ENCODE measurements at places on chromosomes 7 and 10.

DNA sequence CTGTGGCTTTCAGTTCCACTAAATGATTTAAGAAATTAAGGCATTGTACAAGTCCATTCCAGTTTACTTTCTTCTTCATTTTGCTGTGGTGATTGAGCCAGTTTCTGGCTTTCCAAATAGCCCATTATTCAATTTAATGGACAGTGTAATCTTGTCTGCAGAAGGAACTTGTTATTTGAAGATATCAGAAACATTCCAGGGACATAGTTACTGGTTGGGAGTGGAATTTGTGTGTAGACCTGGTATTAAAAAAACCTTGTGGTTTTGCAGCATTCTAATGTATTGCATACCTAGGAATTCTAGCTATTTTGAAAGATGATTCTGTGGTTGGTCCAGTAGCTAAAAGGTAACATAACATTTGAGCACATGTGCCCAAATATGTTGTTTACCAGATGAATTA, 72.2 kb downstream of the MCU start:
- no peak for DNase-seq

- DNase-seq: no peak
These were observed 821 bp upstream of the JAZF1 start for GRCh38 chr7:28181416-28181815.

GRCh38 chr7:77455321-77455720, 39.2 kb upstream of the GSAP start:
- no peak for DNase-seq

- DNase-seq: no peak
These were observed 228.8 kb downstream of the BMPER start for GRCh38 chr7:34133983-34134782.

DNA sequence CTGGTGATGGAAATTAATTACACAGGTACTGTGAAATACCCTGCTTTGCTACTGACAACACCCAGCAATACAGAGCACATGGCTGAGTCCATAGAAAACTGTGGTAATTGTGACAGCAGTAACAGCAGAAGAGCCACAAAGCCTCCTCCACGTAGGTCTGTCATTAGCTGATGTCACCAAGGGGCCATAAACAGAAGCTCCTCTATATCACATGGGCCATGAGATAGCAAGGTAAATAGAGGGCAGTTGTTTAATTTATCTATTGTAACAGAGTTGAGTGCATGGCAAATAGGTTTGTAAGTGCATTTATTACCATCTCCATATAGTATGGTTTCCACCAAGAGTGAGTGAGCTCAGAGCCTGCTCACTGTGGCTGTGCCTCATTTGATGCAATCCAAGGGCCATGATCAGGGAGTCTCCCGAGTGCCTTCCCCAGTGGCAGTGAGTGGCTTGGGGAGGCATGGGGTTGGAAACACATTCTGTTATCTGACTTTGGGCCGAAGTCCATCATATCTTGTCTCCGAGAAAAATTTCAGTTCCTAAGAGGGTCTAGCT, 281.2 kb downstream of the SKAP2 start:
- no peak for DNase-seq

GRCh38 chr10:62819141-62819920, 3.2 kb upstream of the EGR2 start:
- no peak for DNase-seq

GRCh38 chr7:23472956-23473843, 2.9 kb upstream of the IGF2BP3 start:
- no peak for DNase-seq

DNA sequence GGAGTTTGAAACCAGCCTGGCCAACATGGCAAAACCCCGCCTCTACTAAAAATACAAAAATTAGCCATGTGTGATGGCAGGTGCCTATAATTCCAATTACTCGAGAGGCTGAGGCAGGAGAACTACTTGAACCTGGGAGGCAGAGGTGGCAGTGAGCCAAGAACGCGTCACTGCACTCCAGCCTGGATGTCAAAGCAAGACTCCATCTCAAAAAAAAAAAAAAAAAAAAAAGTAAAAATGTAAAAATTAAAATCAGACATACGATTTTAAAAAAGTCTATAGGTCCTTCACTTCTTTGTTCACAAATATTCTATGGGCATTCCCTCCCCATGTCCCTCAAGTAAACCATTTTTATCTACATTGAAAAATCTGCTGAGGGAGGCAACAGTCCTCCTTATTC, 34.9 kb upstream of the TLL2 start:
- no peak for DNase-seq

GRCh38 chr7:132251327-132251659, 325.0 kb downstream of the PLXNA4 start:
- DNase-seq: no peak

DNA sequence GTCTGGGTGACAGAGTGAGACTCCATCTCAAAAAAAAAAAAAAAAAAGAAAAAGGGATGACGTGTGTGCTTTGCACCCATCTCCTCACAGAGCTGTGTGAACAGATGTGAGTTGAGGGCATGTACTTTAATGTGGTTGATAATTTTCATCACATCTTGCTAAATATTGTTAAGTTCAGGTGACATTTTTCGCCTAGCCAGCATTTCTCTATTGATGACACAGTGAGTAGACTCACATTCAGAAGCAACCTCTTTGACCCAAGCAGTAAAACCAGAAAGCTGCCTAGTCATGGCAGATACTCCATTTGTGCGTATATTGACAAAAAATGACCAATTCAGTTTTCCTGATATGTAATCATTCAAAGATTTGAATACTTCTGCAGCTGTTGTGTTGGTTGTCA, 126.0 kb downstream of the ATRNL1 start:
- no peak for DNase-seq

DNA sequence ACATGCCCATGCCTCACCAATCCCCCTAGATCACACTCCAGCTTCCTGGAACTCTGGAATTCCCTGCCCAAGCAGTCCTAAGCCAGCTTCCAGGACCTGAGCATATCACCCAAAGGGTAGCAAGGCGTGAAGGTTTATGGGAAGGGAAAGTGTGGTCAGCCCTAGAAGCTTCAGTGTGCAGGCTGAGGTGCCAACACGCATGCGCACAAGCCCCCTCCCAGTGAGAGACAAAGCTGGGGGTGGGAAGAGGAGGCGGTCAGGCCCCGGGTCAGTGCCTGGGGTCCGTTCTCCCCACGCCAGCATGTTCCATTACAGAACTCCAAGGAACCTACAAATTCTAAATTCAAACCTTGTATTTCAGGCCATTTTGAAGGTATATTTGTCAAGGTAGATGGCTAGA, 103.6 kb upstream of the C7orf33 start:
- DNase-seq: no peak

GRCh38 chr7:159020987-159021386, 123.7 kb downstream of the VIPR2 start:
- DNase-seq: no peak

DNA sequence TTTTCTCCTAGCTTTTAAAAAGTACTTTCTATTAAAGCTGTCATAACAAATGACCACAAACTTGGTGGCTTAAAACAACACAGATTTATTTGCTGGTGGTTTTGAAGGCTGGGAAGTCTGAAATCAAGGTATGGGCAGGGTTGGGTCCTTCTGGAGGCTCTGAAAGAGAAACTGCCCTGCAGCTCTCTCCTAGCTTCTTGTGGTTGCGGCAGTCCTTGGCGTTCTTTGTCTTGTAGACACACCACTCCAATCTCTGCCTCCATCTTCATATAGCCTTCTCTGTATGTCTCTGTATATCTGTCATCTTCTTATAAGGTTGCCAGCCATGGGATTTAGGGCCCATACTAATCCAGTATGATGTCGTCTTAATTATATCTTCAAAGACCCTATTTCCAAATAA, 79.4 kb upstream of the PRR15 start:
- no peak for DNase-seq

DNA sequence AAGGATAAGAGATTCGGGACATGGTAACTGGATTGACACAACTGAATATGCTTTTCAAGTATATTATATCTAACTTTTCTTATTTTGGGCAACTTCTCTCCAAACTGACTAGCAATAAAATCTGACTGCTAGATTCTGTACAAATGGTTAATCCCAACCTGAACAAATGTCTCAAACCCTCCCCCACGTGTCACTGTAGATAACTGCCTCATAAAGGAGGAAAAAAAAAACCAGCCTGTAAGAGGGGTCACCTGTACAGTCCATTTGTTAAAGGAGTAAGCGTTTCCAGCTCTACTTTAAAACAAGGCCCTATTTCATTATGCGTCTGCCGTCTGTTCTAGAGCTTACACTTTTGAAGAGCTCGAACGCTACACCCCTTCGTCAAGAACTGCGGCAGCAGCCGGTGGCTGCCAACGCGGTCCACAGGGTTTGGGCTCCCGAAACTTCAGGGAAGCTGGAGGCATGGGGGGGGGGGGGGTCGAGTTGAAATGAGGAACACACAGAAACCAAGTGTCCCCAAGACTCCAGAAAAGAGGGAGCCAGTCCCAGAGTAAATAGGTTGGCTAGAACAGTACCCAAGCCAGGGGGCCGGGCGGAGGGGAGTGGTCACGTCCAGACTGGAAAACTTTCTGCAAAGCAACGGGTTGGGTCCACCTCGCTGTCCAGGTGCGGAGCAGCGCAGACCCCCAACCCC, 492 bp downstream of the COG5 start:
- DNase-seq: no peak

DNA sequence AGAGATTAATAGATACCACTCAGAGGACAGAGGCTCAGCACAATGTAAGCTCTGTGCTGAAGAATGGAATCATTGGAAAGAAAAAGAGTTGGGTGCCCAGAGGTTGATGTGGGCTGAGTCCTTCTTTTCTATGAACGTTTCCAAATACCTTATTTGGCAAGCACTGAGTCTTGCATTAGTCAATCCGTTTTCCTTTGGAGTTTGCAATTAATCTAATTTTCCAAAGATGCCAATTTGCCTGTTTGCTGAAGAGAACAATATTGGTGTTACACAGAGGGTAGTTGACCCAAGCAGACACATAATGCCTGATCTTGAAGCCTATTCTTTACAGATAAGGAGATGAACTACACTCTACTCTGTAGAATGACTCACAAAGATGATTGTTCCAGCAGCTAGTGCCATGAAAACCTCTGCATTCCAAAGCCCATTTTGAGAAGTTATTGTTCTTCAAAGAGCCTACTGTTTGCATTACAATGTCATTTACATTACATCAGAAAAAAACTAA, 55.4 kb upstream of the MET start:
- DNase-seq: no peak

DNA sequence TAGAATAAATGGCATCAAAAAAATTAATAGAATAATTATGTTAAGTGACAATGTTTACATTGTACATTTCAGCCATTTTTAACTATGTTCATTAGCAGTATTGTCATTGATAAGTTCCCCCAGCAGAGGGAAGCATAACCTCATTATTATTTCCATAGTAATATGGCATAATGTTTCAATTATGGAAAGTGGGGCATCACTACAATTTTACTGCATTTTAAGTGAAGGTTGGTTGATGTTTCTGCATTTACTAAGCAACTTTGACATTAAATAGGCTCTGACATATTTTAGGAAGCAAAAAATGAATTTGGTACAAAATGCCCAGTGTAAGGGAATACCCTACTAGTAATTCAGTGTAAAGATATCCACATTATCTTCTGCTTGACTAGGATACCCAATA, 218.3 kb downstream of the SEMA3A start:
- no peak for DNase-seq

GRCh38 chr7:906776-907157, 30.4 kb downstream of the GET4 start:
- no peak for DNase-seq

Measured in activated T-cell treated with anti-CD3 and anti-CD28 coated beads for 1 hour (primary cell).